Heart right ventricle (tissue), 16 donors: ENCODE measurements at places on chromosomes 11 and 22. TPM values are rescaled to one million over a fixed set of nuclear protein-coding genes. Genes with fewer than 3 reads are reported as not detected.

GRCh38 chr11:116547571-116547970 is 225.2 kb downstream of the BUD13 start:
- peaks cover 13% of the 10 kb centered on the region for H3K27me3 ChIP-seq
- no peak overlapping the region for H3K27ac ChIP-seq
- DNase-seq: no peak
- no peaks in the 10 kb centered on the region for H3K36me3 ChIP-seq

- no peak overlapping the region for H3K4me3 ChIP-seq
- H3K36me3 ChIP-seq: no peaks in the 10 kb centered on the region
- H3K27me3 ChIP-seq: no peaks in the 10 kb centered on the region
- DNase-seq: no peak
- H3K27ac ChIP-seq: no peak overlapping the region
- peaks cover 15% of the 10 kb centered on the region for H3K4me1 ChIP-seq
These were observed 5.4 kb upstream of the LTBP3 start for GRCh38 chr11:65563601-65564000.

DNA sequence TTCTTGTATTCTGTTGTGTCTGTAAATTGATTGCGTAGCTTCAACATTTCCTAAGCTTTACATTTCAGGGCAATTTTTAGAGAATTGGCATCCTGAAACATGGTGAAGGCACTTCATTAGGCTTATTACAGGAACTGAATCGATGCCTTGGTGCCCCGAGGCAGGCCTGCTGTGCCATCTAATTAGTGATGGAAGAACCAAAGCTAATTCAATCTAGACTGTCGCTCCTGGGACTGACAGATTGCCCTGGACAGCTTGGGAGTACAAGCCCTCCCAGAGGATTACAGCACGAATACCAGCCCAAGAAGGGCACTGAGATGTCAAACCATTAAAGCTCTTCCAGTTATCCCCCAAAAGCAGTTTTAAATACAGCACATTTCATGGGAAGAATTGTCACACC is 243.2 kb upstream of the ZC3H12C start:
- H3K27me3 ChIP-seq: no peaks in the 10 kb centered on the region
- H3K27ac ChIP-seq: no peak overlapping the region
- H3K4me1 ChIP-seq: peaks cover 7% of the 10 kb centered on the region
- H3K36me3 ChIP-seq: no peaks in the 10 kb centered on the region

DNA sequence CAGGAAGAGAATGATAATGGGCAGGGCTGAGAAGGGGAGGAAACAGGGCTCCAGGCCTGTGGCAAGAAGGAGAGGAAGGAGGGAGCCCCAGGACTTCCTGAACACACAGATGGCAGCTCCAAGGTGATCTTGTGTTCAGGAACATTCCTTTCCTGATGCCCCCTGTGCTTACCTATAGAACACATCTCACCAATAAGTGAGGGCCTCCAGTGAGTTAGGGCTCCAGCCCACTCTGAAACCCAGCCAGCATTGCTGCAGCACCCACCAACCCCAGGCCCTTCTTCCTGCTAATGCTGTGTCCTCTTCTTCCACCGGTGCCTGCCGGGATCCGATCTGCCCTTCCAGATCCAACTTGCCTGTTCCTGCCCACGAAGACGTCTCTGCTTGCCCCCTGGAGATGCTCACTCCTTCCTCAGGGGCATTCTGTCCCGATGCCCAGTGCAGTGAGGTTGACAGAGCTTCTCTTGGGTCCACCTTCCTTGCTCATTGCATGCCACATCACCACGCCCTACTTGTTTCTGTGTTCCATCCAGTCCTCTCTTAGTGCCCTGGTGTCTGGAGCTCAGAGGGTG is 17.4 kb downstream of the ANKK1 start:
- H3K4me1 ChIP-seq: no peaks in the 10 kb centered on the region
- no peak for DNase-seq
- H3K36me3 ChIP-seq: no peaks in the 10 kb centered on the region
- no peak overlapping the region for H3K27ac ChIP-seq
- no peaks in the 10 kb centered on the region for H3K27me3 ChIP-seq

DNA sequence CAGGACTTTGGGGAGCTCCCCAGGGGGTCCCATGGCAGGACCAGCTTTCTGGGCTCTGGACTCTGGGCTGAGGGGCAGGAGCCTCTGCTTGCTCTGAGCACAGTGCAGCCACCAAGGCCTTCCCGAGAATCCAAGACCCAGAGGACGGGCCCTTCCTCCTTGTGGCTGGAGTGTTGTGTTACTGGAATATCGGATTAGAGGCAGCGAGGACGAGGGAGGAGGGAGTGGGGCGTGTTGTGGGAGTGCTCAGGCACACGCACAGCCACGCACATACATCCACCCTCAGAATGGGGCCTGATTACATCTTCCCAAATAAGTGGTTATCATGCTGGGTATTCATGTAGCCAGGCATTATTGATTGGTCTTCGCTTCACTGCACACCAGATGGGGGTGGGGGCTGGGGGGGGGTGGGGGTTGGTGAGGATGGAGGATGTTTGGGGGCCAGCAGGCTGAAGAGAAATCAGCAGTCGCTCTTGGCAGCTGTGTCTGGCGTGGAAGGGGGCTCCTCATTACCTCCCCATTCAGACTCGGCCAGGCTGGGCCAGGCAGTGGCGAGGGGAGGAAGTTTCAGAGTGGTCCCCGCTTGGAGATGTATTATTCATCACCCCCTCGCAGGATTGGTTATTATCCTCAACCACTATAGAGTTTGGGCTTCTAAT is 120.9 kb downstream of the ST3GAL4 start:
- H3K36me3 ChIP-seq: no peaks in the 10 kb centered on the region
- H3K27me3 ChIP-seq: no peaks in the 10 kb centered on the region
- H3K27ac ChIP-seq: no peak overlapping the region

KCNK7 gene
- 0.35 TPM for total RNA-seq

LYVE1 gene
- 9.7 TPM for total RNA-seq

DNA sequence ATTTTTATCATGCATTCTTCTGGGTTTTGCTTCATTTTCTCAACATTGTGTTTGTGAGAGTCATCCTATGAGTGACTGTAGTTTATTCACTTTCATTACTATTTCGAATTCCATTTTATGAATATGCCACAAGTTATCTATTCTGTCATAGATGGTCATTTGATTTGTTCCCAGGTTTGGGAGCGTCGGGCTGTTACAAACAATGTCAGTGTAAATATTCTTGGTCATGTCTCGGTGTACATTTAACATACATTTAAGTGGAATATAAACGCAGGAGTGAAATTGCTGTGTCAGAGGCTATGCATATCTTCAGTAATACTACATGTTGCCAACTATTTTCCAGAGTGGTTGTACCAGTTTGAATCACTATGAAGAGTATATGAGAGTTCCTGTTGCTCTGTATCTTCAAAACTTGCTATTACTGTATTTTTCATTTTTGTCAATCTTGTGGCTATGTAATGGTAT is 2.4 kb downstream of the TRIM44 start:
- H3K4me3 ChIP-seq: no peak overlapping the region
- no peaks in the 10 kb centered on the region for H3K27me3 ChIP-seq
- no peak for DNase-seq
- H3K36me3 ChIP-seq: no peaks in the 10 kb centered on the region

NEFH gene
- total RNA-seq: 0.18 TPM
